ENCODE measurements at places on chromosomes 2 and 18. TPM values are rescaled to one million over a fixed set of nuclear protein-coding genes. Genes with fewer than 3 reads are reported as not detected.

Gene ANKRD29
- 0.70 TPM for total RNA-seq

Gene CHRND
- not detected for total RNA-seq

Gene SRD5A2
- total RNA-seq = not detected

Gene SFTPB
- total RNA-seq = not detected

Gene RGPD3
- total RNA-seq = 0.10 TPM
